CD4-positive, alpha-beta T cell (primary cell): ENCODE measurements at places on chromosomes 5 and 9.

DNA sequence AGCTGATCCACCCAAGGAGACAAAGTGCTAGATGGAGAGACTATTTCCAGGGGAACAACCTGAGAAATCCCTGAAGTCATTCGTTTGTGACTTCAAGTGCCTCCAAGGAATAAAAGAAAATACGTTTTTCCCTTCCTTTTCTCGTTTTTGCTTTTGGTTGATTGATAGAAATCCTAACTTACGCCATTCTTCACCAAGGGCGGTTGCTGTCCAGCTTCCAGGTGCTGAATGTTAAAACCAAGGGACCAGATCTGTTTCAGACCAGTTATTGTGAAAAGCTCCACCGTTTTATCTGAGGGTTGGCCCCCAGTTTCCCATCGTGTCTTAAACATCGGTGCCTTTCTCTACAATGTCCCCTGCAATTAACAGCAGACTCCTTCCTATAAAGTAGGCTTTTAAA is 600.7 kb upstream of the SGCD start:
- H3K27me3 ChIP-seq, result peaks cover 37% of the 10 kb centered on the region
- no peaks in the 10 kb centered on the region for H3K36me3 ChIP-seq
- H3K4me3 ChIP-seq, result no peak overlapping the region
- H3K27ac ChIP-seq, result no peak overlapping the region

DNA sequence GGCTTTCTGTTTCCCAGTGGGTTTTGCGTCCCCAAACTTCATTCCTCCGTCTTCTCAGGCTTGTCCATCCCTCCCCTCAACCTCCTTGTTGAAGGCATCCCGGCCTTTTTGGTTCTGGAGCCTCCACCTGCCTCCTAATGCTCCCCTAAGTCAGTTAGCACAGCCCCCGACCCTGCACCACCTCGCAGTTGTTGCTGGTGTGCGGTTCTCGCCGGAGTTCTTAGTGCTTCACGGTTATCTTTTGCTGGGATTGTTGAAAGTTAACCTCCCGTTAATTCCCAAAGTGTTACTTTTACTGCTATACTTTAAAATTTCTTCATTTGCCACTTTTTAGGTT is 447 bp downstream of the UBLCP1 start:
- H3K27me3 ChIP-seq, result no peaks in the 10 kb centered on the region
- H3K4me1 ChIP-seq, result peaks cover 18% of the 10 kb centered on the region
- no peak for DNase-seq
- peak overlapping the region; percentile 74 for H3K4me3 ChIP-seq

- H3K36me3 ChIP-seq, result no peaks in the 10 kb centered on the region
- H3K27ac ChIP-seq, result no peak overlapping the region
- H3K27me3 ChIP-seq, result no peaks in the 10 kb centered on the region
- H3K4me3 ChIP-seq, result no peak overlapping the region
- H3K4me1 ChIP-seq, result no peaks in the 10 kb centered on the region
These were observed 98.1 kb upstream of the TAF11L2 start for GRCh38 chr5:17399931-17400330.

GRCh38 chr9:105127863-105128220 is 116.6 kb upstream of the SLC44A1 start:
- no peak overlapping the region for H3K27ac ChIP-seq
- peaks cover 55% of the 10 kb centered on the region for H3K4me1 ChIP-seq
- H3K4me3 ChIP-seq, result peak overlapping the region; percentile 3
- DNase-seq, result peak; percentile 43
- H3K27me3 ChIP-seq, result no peaks in the 10 kb centered on the region

- no peaks in the 10 kb centered on the region for H3K4me1 ChIP-seq
- no peaks in the 10 kb centered on the region for H3K27me3 ChIP-seq
- no peaks in the 10 kb centered on the region for H3K36me3 ChIP-seq
- no peak overlapping the region for H3K4me3 ChIP-seq
These were observed 169.3 kb downstream of the SEMA5A start for GRCh38 chr5:9376363-9377117.
